Astrocyte of the spinal cord (primary cell): ENCODE measurements at places on chromosomes 1 and 21.

DNA sequence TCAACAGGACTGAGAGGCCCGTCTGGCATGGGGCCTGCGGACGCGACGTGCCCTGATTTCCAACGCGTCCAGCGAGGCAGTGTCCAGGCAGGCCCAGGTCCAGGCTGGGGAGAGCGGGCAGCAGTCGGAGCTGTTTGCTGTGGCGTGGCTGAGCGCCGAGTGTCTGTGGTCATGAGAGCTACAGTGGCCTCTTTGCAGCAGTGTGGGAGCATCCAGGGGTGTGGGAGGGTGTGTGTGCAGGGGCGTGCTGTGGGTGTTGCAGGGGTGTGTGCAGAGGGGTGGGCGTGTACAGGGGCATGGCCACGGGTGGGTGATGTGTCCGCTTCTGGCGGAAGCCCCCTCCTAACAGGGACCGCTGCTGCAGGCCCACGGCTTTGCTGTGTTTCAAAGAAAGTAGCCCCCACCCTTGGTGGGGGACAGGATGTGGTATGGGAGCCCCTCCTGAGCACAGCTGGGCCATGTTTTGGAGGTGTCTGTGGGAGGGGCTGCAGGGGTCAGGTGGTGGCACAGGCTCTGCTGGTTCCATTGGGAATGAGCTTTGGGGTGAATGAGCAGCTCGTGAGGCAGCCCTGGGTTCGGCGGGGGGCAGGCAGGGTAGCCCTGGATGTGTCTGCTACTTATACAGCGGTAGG lies 17.7 kb downstream of the PLCH2 start:
- no peak for DNase-seq

DNA sequence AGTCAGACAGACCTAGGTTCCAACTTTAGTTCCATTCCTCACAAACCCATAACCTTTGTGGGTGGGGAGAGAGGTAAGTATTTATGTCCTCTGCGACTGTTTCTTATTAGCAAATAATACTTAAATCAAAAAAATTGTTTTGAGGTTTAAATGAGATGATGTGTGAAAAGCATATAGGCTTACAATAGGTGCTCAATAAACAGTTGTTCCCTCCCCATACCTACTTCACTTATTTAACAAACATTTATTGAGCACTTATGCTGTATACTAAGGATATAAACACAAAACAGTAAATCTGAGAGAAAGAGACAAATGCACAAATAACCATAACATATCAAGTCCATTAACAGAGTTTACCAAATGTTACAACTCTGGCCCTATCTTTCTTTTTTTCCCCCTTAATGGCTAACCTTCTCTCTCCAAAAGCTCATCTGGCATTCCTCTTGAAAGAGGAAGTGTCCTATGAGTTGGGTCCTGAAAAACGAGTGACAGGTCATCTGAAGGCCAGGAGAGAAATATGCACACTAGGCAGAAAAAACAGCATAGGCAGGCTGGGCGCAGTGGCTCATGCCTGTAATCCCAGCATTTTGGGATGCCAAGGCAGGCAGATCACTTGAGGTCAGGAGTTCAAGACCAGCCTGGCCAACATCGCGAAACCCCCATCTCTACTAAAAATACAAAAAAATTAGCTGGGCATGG lies 10.3 kb downstream of the PIGM start:
- DNase-seq: no peak

DNA sequence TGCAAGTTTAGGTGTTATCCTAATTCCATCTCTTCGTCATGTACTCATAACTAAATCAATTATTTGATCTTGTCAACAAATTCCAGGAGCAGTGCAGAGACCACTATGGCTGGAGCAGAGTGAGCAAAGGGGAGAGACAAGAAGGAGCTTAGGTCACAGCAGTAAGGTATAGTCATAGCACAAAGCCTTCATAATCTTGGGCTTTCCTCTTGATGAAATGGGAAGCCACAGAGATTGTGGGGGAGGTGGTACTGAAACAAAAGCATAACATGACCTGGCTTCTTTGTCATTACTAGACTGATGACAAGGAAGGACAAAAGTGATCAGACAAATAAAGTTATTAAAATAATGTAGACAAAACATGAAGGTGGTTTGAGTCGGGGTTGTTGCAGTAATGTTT lies 60.1 kb upstream of the PTGS2 start:
- DNase-seq: no peak

DNA sequence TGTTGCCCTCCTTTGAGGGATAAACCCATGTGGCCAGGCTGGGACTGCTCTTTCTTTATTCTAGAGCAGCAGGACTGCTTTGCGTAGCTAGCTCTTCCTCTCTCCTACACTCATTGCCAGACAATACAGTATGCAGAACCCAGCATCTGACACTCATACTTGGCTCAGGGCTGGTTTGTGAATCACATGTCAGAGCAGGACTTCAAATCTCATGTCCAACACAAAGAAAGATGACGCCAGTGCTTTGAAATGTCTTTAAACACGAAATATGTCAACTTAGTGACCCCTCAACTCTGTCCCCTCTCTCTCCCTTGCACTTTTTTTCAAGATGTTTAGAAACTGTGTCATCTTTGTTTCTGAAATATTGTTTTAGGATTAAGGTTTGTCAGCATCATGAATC lies 135.0 kb downstream of the TGFB2 start:
- DNase-seq: peak; percentile 93

GRCh38 chr1:47847763-47848162 lies 149.4 kb downstream of the TRABD2B start:
- DNase-seq: no peak

DNA sequence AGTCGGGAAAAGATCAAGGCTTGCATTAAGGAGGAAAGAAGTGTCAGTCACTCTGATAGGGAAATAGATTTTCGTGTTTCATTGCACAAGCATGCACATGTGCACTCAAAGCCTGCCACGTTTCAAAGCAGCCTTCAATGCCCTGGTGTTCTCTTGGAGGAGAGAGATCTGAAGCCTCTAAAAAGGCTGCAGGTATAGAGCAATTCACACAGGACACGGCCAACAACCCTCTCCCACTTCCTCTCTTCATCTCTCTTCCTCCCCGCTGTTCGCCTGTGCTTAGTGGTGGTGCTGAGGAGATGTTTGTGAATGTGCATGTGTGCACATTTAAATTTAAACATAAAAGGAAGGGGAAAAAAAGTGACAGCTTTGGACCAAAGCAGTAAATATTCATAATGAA lies 117.7 kb downstream of the NUF2 start:
- DNase-seq: no peak
